ENCODE measurements at places on chromosomes 12 and 14.

- no peak for DNase-seq
Measured at GRCh38 chr14:77897374-77897773, 97.5 kb downstream of the ADCK1 start.

GRCh38 chr14:68735856-68736255 lies 57.0 kb downstream of the ZFP36L1 start:
- DNase-seq, result no peak

- no peak for DNase-seq
Measured at GRCh38 chr12:104055686-104056388, 5.8 kb upstream of the GLT8D2 start.

DNA sequence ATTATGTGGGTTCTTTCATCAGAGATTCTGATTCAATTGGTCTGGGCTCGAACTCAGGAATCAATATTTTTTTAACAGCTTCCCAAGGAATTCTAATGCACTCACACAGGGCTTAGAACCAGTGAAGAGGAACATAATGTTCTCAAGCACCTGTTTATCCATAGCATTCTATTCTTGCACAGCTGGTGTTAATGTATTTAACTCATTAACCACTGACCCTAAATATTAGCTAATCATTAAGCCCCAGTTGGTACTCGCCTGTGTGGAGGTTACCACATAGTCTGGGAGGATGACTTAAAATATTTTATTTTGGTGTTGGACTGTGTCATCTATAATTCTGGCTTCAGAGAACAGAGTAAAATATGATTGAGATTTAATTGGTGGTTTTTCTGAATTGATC lies 45.3 kb downstream of the LRP6 start:
- no peak for DNase-seq

DNA sequence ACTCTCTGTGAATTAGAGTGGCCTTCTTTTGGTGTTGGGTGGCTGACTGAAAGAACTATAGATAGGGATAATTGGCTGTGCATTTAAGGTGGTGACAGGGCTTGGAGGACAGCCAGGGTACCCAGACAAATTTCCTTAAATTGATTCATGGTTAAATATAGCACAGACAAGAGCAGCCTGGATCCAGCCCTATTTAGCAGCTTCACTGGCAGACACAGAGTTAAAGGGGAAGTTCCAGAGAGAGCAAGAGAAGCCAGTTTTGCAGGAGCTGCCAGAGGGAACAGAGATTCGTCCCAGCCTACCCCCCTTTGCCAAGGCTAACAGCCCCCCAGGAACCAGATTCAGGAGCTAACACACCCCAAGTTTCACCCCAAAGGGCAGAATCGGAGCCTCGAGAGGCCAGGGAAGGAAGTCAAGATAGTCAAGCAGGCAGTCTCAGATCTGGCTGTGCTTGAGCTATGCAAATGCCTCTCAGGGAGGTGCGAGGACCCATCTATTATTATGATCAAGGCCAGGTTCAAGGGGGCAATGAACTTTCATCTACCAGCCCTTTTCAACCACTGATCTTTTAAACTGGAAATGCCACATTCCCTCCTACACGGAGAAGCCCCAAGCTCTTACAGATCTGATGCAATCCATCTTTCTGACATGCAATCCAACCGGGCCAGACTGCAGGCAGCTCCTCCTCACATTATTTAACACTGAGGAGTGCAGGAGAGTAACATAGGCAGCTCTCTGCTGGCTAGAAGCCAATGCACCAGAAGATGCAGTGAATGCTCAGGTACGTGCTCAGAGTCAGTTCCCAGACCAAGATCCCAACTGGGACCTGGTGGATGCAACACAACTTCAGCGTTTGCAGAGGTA lies 58.2 kb downstream of the DHRS2 start:
- DNase-seq, result no peak

DNA sequence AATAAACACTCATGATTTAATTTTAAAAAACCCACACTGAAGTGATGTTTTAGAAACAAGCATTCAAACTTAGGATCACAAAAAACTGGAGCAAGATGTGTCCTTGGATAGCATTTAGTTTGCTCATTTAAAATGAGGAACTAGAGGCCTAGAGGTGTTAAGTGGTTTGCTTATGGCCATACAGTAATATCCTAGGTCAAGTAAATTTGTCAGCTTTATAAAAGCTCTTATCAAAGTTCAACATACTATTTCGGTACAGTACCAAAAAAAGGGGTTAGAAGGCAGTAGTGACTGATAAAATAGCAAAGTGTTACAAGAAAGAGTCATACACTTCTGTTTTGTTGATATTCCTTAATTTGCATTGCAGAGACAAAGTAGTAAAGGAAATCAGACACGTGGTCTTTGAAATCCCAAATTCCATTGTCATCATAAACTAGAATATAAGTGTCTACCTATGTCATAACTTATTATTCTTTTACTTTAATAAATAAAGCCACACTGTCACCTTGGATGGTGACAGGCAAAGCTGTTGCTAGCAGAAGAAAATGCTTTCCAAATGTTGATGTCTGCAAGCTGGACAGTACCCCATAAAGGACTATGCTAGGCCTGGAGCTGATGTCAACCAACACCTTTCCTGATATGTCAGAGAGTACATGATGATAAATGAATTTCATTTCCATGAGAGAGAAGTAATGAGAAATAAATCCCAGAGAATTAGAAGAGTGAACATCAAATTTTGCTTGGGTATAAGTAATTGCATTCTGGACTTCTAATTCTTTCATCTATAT lies 17.6 kb upstream of the SRP54 start:
- DNase-seq, result no peak

- DNase-seq, result no peak
Measured at GRCh38 chr14:89435492-89435891, 18.5 kb upstream of the FOXN3 start.

GRCh38 chr12:49888461-49889151 lies 15.1 kb downstream of the FAIM2 start:
- DNase-seq, result no peak

- DNase-seq, result no peak
Measured at GRCh38 chr12:102691773-102692555, 211.6 kb upstream of the IGF1 start.

DNA sequence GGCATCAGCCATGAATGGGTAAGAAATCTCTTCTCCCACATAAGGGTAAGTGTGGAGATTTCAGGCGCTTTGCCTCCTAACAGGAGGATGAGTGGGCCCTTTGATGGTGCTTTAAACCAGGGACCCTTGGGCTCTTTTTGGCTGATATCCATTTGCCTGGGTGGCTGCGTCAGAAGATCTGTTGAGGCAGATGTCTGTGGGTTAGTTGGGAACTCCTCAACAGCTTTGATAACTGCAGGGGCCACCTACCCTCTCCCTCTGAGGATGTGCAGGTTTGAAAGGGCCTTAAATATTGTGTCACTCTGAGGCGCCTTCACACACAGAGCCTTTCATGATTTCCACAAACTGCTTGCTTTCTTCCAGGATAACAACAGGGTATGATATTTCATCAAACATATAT lies 210.7 kb downstream of the PPM1H start:
- DNase-seq, result no peak

- DNase-seq, result no peak
Measured at GRCh38 chr12:28425526-28425925, 235.3 kb downstream of the CCDC91 start.

GRCh38 chr12:42981379-42981778 lies 391.8 kb upstream of the PRICKLE1 start:
- peak; percentile 27 for DNase-seq

DNA sequence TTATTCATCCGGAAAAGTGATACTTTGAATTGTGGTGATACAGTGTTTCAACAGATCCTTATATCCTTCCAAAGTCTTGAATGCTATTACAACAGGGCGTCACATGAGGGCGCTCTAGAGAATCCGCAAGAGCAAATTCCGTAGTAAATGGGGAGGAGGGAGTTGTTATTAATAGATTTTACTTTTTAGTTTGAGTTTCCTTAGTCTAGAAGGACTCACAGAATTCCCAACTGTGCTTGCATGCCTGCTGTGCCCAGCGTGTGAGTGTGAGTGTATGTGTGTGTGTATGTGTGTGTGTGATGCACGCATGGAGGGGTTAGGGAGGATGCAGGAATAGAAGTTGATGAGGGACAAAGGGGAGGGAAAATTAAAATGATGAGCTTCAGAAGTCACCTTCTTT lies 375.3 kb downstream of the C12orf75 start:
- peak; percentile 29 for DNase-seq

GRCh38 chr14:35534873-35535482 lies 1.0 kb downstream of the INSM2 start:
- peak; percentile 66 for DNase-seq

DNA sequence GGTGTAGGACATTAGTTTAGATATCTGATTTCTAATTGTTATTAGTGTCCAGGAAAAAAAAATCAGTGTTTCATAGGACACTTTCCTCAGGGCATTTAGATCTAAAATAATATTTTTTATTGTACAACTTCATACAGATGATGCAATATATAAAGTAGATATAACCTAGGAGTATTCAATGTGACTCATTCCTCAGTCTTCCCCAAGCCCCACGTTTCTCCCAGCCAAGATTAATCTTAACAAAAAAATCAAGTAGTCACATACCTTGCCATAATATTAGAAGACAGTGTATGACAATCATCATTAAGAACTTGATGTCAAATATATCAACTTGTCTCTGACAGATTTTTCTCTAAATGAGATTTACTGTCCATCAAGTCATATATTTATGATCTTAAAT lies 37.1 kb downstream of the PPFIA2 start:
- no peak for DNase-seq

DNA sequence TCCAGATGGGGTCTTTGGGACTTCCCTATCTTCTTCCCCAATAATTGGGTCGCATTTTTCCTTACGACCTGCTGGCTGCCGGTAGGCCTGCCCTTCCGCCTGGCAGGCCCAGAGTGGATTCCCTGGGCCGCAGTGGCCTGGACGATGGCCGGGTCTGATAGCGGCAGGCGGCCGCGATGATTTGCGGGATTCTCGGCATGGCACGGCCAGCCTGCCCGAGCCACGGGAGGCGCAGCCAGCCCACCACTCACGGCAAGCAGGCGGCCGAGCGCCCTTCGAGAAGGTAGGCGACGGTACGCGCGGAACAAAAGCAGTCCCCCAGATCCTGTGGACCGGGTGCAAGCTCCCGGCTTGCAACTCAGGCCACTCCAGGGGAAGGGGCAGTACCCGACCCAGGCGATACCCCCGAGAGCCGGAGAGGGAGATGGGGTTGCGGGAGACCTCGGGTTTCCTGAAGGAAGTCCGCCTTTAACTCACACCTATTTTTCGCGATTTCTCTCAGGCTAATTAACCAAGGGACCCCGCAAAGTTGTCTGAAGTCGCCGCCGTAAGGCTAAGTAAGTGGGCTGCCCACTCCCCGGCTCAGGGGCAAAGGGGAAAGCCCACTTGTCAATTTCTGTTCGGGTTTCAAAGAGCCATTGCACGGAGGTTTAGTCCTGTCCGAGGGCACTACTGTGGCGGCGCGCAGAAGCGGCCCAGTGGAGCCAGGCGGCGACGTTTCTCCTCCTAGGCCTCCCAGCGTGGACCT lies 1.4 kb upstream of the GSC start:
- DNase-seq, result no peak

GRCh38 chr12:4645023-4645422 lies 3.8 kb downstream of the AKAP3 start:
- DNase-seq, result no peak

DNA sequence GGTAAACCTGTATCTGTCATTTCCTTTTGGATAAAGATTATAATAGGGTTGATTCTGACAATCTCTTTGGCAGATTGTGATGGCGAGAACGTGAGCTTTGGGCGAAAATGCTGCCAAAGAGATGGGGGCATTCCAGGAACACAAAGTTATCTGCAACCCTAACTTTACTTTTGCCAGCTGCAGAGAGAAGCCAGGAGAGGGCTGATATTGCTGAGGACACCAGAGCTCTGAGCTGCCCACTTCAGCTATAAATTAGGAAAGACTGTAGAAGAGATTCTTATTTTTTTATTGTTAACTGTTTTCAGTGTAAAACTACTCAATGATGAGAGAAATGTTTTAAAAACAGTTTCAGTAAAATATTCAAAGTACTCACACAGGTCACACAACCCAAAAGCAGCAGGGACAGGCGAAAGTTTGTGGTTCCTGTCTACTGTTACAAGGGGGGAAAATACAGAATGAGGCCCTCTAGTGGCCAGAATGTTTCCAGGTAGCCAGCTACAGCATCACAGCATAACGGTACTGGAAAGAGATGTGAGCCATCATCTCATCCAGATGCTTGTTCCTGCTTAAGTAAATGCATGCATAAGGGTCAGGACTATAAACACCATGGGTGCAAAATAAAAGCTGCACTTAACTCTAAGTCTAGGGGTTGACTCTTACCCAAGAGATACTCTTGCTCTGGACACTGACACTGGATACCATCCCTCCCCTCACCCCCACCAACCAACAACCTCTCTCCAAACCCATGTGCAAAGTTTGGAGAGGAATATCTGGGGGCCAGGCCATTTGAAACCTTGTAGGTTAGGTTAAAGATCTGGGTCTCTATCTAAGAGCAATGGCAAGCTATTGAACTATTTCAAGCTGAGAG lies 498.4 kb downstream of the RMST start:
- DNase-seq, result no peak

DNA sequence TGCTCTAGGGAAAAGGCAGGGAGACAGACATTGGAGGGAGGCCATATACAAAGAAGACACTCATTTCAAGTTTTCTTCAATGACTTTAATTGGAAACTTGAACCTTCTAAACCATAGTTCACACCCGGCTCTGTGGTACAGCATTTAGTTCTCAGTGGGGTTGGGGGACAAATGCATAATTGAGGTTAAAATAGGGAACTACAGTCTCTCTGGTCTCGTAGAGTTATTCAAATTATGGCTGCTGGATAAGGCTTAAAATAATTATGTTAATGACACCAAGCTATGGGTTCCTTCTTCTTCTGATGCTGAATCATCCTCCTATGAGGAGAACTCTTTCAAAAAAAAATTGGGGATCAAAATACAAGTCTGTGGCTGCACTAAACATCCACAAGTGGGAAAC lies 3.8 kb upstream of the RPAP3 start:
- no peak for DNase-seq

DNA sequence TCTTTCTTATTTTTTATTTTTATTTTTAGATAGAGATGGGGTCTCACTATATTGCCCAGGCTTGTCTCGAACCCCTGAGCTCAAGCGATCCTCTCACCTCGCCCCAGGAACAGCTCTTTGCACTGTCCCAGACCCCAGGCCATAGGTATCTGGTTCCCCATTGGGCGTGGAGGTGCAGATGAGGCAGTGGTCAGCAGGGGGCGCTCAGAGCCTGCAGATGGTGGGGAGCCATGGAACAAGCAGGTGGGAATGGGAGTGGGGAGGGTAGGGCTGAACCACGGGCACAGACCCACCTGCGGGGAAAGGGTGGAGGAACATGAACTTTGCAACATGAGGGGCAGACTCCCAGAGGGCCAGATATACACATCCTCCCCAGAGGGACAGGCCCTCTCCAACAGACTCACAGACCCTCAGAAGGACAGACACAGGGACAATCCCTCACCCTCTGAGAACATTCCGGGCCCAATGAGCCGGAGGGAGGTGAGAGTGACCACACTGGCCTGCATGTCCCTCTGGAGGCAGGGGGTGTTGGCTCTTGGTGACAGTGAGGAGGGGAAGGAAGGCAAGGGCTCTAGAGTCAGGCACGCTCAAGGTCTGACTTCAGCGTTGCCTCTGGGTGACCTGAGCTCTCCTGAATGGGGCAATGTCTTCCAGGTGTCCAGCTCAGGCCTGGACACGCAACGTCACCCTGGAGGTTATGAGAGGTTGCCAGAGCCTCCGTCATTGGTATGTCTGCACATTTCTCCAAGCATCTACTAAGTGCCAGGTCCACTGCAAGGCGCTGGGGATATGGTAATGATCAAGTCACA lies 34.9 kb downstream of the KRT80 start:
- peak; percentile 76 for DNase-seq

Measured in hepatic stellate cell (primary cell).